Transverse colon (tissue), 4 donors: ENCODE measurements at places on chromosomes 11 and 22.
A peak's percentile ranks its signal among the peaks of the same experiment; 100 is the strongest.

GRCh38 chr22:19375435-19375834 is 56.1 kb downstream of the HIRA start:
- DNase-seq: no peak

GRCh38 chr11:116052603-116053547 is 548.7 kb upstream of the CADM1 start:
- no peak for DNase-seq

GRCh38 chr22:38230108-38230825 is 28.5 kb downstream of the MAFF start:
- peak; percentile 80 for DNase-seq

DNA sequence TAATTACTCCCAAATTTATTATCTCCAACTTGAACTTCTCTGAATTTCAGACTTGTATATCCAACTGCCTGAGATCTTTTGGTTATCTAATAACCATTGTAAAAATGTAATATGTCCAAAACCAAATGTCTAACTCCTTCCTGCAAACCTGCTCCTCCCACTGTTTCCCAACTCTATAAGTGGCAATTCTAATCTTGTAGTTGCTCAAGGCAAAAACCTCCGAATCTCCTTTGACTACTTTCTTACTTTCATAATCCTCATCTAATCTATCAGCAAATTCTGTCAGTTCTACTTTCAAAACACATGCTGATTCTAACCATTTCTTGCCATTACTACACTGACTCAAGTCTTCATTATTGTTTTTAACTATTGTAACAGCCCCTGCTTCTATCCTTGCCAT is 55.7 kb downstream of the FAM168A start:
- no peak for DNase-seq

GRCh38 chr11:11229647-11230046 is 123.4 kb downstream of the CSNK2A3 start:
- DNase-seq: no peak

- DNase-seq: no peak
Observed at GRCh38 chr22:29108137-29108536, 35.3 kb downstream of the KREMEN1 start.

- DNase-seq: peak; percentile 44
Observed at GRCh38 chr11:57638005-57638781, 11.5 kb downstream of the YPEL4 start.

DNA sequence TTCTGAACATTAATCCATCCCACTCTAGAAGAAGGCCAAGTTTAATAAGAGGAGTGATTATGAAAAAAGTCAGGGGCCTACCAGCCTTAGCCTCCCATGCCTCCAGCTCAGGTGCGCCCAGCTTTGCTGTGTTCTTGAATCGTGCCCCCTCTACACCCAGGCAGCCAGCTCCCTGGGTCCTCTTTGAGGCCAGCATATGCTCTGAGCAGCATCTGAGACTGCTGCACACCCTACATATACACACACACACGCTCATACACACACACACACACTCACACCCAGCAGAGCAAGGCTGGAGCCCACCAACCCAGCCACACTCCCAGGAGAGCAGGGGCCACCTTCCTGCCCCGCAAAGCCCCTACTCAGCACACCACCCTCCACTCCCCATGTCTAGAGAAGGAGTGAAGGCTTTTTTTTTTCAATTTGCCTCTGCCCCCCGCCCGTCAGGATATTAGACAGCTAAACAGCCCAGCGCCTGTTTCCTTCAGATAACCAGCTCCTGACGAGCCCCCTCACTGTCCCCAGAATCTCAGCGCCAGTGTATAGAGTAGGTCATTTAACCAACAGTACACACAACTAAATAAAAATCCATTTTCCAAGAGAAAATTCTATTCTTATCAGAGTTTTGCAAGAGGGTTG is 121.6 kb downstream of the BUD13 start:
- DNase-seq: no peak

- no peak for DNase-seq
Observed at GRCh38 chr11:85800595-85801342, 10.2 kb downstream of the SYTL2 start.

GRCh38 chr11:830295-831117 is 2.2 kb upstream of the CD151 start:
- peak; percentile 84 for DNase-seq

- peak; percentile 6 for DNase-seq
Observed at GRCh38 chr11:2580571-2581001, 119.2 kb downstream of the KCNQ1OT1 start.

- no peak for DNase-seq
Observed at GRCh38 chr11:127275774-127276173, 275.2 kb upstream of the KIRREL3 start.

GRCh38 chr11:128779036-128779435 is 85.2 kb downstream of the FLI1 start:
- no peak for DNase-seq

DNA sequence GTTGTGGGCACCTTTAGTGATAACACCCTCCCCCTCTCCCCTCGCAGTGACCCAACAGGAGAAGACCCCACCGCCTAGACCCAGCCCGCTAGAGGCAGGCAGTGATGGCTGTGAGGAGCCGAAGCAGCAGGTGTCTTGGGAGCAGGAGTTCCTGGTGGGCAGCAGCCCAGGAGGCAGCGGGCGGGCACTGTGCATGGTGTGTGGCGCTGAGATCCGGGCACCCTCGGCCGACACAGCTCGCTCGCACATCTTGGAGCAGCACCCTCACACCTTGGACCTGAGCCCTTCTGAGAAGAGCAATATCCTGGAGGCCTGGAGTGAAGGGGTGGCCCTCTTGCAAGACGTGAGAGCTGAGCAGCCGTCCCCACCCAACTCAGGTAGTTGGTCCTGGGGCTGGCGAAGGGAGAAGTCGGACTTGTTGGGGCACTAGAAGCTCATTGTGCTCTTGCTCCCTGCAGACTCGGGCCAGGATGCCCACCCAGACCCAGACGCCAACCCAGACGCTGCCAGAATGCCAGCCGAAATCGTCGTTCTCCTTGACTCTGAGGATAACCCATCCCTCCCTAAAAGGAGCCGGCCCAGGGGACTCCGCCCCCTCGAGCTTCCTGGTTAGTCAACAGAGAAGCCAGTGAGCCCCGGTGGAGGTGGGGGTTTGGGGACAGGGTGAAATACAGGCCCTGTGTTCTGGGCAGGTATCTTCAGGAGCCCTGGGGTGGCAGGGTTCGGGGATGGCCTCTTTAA is 4.7 kb downstream of the SPINDOC start:
- DNase-seq: no peak

DNA sequence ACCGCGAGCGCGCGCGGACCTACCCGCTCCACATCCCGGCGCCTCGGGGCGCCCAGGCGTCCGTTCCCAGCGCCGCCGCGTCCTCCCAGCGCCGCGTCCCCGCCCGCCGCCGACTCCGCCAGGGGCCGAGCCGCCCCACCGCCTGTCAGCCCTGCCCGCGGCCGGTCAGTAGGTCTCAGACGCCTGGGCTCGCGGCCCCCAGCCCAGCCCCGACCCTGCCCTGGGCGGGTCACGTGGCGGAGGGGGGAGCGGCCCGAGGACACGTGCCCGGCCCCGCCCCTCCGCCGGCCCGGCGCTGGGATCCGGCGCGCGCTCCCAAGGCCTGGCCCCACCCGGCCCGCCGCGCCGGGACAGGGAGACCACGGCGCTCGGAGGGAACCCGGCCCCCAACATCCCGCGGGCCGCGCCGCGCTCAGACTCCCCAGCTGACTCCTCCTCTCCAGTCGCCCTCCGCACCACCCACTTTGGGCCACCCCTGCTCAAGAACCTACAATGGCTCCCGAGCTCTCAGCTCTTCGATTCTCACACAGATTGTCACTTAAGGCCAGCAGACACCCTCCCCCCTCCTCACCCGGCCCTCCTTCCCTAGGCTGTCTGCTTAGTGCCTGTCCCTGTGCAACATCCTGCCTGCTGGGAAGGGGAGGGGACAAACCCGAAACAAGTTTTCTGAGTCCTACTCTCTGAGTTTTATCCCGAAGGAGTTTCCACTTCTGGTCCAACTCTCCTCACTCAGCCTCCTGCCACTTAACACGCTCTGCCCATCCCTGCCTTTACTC is at the start of gene RAB3IL1:
RAB3IL1 (minus strand) TSS at position 233 of the 776 bp plus-strand sequence; CDS start at position 34, 199 bp downstream.
- peak; percentile 55 for DNase-seq

DNA sequence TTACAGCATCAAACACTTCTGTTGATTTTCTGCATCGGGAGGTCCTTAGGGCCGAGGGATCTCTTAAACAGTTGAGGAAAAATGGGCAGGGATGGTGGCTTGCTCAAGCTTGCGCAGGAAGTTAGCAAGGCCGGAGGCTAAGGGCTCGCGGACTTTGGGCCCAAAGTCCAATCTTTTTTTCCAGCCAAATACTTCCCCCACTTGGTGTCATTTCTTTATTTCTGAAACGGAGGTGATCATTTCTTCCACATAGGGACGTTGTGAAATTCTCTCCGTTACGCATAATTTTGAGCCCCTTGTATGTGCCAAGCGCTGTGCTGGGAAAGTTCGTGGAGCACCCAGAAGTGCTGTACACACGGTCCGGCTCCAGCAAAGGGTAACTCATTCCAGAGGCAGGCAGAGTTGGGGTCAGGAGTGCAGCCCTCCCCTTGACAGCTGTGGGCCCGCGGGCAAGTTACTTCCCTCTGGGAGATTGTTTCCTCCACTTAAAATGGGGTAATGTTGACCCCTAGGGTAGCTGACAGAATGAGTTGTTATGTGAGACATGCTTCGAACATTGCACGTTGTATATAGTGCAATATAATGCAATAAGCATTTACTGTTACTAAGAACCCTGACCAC is 809 bp downstream of the MIEF1 start:
- DNase-seq: no peak

GRCh38 chr22:29041408-29041807 is 20.2 kb downstream of the C22orf31 start:
- no peak for DNase-seq

DNA sequence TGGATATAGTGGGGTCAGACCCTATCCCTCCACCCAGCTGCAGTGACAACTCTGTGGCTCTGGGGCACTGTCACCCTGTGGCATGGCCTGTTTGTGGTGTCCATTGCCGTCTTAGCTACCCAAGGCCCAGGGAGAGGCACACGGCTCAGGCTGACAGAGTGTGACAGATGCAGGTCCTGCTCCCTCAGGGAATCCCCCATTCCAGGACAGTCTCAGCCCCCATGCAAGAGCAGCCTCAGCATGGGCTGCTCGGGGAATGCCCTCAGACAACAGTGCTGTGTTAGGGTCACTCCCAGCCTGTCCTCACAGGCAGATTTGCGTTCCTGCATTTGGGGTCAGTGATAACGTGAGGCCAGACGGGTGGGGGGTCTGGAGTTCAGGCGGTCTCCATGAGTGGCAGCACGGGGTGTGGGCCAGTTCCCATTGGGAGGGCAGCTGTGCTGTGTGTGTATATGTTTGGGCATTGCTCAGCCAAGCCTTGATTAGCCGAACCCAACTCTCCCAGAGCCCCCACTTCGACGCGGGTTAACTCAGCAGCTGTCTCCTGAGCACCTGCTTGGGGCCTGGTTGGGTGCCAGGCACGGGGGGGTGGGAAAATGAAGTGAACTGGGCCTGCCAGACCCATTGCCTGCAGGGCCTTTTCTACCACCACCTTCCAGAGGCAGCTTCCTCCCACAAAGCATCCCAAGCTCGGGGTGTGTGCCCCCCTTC is 5.3 kb upstream of the KCNQ1OT1 start:
- DNase-seq: no peak

- DNase-seq: no peak
Observed at GRCh38 chr11:14927146-14927545, 35.1 kb upstream of the CYP2R1 start.

GRCh38 chr11:60078745-60079144 is 9.7 kb upstream of the MS4A2 start:
- DNase-seq: no peak

DNA sequence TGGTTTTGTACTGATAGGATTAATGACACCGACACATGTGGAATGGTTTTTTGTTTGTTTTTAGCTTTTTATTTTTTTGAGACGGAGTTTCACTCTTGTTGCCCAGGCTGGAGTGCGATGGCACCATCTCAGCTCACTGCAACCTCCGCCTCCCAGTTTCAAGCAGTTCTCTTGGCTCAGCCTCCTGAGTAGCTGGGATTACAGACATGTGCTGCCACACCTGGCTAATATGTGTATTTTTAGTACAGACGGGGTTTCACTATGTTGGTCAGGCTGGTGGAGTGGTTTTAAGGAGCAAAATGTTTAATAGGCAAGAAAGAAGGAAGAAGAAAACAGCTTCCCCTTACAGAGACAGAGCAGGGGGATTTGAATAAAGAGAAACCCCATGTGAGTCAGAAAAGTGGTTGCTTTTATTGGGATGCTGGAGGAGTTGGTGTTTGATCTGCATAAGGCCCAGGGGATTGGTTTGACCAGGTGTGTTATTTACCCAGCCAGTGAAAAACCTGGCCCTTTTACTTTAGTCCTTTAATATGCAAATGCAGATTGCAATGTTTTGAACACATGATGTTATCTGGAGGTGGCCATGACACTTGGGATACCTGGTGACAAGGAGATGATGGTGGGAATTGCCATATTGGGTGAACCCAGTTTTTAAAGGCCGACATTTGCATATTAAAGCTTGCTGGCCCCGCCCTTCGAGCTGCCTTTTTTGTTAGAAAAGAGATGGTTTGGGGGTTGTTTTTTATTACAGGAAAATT is 24.3 kb downstream of the SUSD2 start:
- DNase-seq: no peak

GRCh38 chr11:90134478-90135003 is at the start of gene NAALAD2:
Gene NAALAD2 (plus strand): TSS chr11:90134663. CDS start chr11:90134759, 96 bp downstream.
- DNase-seq: peak; percentile 11

DNA sequence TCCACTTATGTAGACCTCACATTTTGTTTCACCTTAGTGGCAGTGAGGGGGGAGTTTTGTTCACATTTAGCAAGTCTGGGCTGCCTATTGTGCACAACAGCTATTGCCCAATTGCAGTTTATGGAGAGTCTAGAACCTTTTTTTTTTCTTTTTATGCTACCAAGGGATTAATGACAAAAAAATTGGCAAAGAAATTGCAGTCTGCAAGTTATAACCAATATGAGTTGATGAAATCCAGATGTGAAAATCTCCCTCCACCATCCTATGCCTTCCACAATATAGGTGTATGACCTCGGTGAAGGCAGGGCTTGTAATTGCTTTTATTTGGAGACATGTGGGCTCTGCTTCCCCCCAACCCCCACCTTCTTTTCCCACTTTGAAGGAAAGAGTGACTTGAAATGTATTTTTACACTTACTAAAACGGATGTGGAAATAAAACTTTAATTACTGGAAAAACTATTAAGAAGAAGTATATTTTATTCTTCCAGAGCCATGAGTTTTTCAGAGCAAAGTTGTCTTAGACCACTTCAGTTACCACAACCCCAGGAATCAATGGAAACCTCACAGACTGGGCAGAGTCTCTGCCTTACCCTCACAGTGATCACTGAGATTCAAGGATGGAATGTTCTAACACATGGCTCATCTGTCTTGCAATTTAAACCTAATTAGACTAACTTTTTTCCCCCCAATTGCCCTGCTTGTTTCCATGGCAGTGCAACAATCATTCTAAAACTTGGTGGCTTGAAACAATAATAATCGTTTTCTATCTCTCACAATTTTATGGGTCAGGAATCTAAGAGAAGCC is 120.8 kb upstream of the SLC5A12 start:
- DNase-seq: no peak

- DNase-seq: no peak
Observed at GRCh38 chr11:61616434-61616833, 35.6 kb upstream of the SYT7 start.

- DNase-seq: no peak
Observed at GRCh38 chr11:118238929-118239328, 13.2 kb downstream of the MPZL3 start.

GRCh38 chr11:1481861-1482441 is 4.6 kb downstream of the MOB2 start:
- DNase-seq: no peak
